ENCODE measurements at places on chromosomes 2 and 18.

- DNase-seq: no peak
Observed at GRCh38 chr2:99414566-99414965, 75.3 kb downstream of the REV1 start.

GRCh38 chr2:191533693-191534180, 144.2 kb upstream of the NABP1 start:
- DNase-seq: no peak

GRCh38 chr2:150538651-150539201, 51.3 kb upstream of the RND3 start:
- no peak for DNase-seq

GRCh38 chr2:159559034-159559433, 57.3 kb downstream of the BAZ2B start:
- no peak for DNase-seq

GRCh38 chr2:127052771-127053691, 53.9 kb downstream of the BIN1 start:
- DNase-seq: no peak

- DNase-seq: no peak
Observed at GRCh38 chr2:59297816-59298215, 1056.7 kb upstream of the FANCL start.

GRCh38 chr18:49788327-49788898, 24.9 kb downstream of the ACAA2 start:
- no peak for DNase-seq
